Activated CD8-positive, alpha-beta memory T cell treated with anti-CD3 and anti-CD28 coated beads for 4 hours (primary cell): ENCODE measurements at places on chromosomes 4 and X.
A peak's percentile ranks its signal among the peaks of the same experiment; 100 is the strongest.

GRCh38 chrX:18537524-18537923 is 112.1 kb downstream of the CDKL5 start:
- DNase-seq, result no peak

DNA sequence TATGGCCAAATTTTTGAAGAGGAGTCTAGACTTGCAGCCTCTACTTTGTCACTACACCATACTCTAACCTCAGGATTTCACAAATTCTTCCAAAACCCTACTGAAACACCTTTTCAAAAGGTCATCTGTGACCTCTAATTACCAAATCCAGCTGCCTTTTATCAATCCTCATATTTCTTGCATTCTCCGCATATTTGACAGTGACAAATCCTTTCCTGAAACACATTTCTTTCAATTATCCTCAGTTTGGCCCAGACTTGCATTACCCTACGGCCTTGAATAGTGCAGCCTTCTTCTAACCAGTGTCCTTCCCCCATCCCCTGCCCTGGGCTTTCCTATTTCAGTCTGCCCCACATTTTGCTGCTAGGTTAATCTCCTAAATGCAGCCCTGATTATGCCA is 25.5 kb downstream of the MID2 start:
- DNase-seq, result no peak

GRCh38 chr4:182577411-182577810 is 334.2 kb downstream of the TENM3 start:
- DNase-seq, result no peak

- DNase-seq, result no peak
Observed at GRCh38 chr4:8202108-8203051, 3.3 kb downstream of the SH3TC1 start.

GRCh38 chr4:169098054-169098497 is 88.0 kb upstream of the CBR4 start:
- DNase-seq, result no peak

DNA sequence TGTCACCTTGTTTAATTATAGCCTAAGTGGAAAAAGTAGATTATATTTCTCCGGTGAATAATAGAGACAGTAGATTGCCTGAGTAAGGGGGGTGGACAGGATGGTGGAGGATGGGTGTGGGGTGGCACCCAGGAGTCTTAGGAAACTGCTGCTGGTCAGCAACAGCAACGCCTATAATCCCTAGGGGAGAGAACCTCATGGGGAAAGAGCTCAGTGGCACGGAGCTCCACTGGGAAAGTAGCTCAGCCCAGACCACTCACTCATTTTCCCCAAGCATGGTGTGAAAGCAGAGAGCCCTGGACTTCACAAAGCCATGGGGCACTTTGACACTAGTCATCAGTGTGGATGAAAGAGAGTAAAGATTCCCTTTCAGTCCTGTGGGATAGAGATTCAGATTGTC is 31.1 kb downstream of the METTL14 start:
- DNase-seq, result no peak

DNA sequence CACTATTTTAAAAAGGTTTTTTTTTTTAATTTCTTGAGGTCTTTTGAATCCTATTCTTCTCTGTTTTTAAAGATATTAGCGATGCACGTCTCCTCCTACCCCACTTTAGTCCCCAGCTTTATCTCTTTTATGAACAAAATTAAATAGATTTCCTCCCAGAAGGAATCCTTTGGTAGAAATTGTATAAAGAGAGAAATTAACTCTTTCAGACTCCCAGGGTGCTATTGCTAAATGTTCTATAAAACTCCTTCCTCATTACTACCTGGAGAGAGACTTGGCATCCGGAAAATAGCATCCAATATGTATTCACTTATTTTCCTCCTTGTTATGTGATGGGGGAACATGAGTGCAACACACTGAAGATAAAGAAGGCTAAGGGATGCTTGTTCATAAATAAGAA is 16.5 kb upstream of the PACRGL start:
- no peak for DNase-seq

DNA sequence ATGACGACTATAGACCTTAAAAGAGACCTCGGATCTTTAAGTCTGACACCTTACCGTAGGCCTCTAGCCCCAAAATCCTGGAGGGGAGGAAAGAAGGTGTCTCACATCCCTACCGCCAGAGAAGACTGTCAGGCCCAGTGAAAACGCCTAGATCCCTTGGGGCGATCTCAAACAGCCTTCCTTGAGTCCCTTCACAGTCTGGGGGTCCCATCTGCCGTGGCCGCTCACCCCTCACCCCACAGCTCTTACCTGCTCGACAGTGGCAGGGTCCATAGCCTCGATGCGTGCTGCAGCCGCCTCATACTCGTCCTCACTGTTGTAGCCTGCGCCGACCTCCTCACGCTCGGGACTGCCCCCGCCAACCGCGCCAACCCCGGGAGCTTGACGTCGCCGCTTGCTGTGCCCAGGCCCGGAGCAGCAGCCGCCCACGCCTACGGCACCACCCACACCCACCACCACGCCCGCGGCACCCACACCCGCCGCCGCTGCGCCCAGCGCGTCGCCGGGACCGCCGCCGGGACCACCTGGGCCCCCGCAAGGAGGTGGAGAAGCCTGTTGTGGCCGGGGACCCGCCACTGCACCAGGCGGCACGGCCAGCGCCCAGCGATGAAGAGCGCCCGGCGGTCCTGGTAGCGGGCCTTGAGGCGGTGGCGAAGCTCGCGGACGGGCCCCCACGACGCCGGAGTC is 536 bp downstream of the OTUD5 start:
- DNase-seq, result peak; percentile 50
